Activated effector memory CD4-positive, alpha-beta T cell treated with anti-CD3 and anti-CD28 coated beads, Interleukin-2, amount 50 U/mL, for 16 hours (primary cell): ENCODE measurements at places on chromosomes 7 and 10.

GRCh38 chr7:128783143-128783861 lies 7.7 kb upstream of the OPN1SW start:
- DNase-seq = no peak

DNA sequence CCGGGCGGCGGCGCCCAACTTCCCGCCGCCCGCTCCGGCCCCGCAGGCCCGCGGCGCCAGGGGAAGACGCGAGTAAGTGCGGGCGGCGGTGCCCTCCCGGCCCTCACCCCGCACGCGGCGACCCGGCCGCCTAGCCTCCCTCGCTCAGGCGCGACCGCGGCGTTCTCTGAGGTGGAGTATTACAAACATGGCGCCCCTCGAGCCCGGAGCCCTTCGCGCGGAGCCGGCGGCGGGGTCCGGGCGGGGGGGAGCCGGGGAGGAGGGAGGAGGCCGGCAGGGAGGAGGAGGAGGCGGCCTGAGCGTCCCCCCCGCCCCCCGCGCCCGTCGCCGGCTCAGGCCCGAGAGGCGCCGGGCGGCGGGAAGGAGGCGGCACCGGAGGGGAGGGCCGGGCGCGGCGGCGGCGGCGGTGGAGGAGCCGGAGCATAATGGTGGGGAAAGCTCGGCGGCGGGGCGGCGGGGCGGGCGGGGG lies at the start of gene ZMYND11:
TSS of gene ZMYND11 (plus strand) at position 324 of the 469 bp plus-strand sequence. CDS start 44,558 bp downstream, outside the sequence.
- DNase-seq = peak; percentile 89

DNA sequence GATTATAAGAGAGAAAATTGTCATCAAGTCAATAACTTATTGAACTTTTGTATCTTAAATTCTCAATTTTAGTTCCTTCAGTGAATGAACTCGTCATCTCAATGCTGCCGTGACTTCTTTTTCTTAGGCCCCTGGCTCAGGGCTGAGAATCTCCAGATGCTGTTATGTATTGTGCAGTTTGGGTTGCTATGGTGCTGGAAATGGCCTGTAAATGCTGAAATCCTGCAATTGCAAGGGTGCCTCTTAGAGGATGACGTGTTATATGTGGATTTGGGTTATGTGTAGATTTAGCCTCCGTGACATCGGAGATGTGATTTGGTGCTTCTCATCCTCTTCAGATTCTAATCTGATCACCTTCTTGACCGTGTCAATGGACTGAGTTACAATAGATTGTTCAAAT lies 55.7 kb upstream of the ZRANB1 start:
- no peak for DNase-seq

- no peak for DNase-seq
Observed at GRCh38 chr7:82166260-82167015, 277.1 kb downstream of the CACNA2D1 start.

- DNase-seq = peak; percentile 80
Observed at GRCh38 chr7:39589323-39590111, 23.3 kb downstream of the YAE1 start.

DNA sequence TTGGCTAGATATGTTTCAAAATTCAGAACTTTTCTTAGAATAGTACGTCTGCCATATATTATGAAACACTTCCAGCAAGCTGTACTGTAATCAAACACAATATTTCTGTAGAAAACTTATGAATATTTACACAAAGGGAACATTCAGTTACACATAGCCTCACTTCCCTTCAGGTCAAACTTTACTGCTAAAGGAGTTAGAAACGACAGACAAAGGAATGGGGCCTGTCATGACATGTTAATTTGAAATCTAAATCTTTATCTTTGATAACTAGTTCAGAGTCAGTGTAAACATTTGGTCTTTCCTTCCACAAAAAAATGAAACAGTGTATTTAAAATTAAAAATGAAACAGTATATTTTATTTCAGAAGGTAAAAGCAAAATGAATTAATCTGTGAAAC lies 1.0 kb upstream of the CROT start:
- DNase-seq = no peak

GRCh38 chr7:67343572-67343971 lies 346.9 kb downstream of the TYW1 start:
- no peak for DNase-seq

DNA sequence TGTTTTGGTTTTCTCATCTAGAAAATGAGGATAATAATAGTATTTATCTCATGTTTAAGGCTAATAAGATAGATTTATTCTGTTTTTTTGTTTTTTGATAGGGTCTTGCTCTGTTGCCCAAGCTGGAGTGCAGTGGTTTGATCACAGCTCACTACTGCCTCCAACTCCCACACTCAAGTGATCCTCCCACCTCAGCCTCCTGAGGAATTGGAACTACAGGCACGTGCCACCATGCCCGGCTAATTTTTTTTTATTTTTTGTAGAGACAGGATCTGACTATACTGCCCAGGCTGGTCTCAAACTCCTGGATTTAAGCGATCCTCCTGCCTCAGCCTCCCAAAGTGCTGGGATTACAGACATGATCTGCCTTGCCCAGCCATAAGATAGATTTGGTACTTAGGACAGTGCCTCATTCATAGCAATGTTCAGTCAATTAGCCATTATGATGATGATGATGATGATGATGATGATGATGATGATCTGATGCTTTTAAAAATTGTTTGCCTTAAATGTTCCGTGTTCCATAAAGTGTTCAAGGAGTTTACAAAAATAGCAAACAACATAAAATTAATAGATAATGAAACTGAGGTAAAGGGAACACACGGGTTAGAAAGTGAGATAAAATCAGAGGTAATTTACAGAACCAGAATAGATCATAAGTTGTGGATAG lies 4.6 kb downstream of the WIPF3 start:
- no peak for DNase-seq

DNA sequence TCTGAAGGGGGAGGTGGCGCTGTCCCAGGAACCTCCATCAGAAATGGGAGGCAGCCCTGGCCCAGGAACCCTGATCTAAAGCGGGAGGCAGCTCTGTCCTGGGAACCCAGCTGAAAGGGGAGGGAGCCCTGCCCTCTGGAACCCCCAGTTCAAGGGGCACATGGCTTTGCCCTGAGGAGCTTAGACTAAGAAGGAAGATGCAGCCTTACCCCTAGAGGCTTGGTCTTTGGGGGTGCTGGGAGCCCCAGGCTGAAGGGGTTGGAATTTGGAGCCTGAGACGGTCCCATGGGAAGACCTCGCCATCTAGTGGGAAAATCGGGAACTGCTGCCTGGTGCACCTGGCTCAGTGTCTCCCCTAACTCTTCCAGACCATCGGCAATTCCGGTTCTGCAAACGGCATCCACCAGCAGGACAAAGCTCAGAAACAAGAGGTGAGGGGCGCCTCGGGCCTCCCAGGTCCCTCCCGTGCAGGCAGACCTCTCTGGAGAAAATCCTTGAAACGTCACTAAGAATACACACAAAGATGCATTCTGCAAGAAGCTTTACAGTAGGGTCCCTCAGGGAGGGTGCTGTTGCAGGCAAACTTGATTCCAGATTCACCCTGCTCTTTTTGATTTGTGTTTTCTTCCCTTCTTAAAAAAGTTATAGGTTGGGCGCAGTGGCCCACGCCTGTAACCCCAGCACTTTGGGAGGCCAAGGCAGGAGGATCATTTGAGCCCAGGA lies 52.4 kb upstream of the GTF2IRD1 start:
- DNase-seq = peak; percentile 90

DNA sequence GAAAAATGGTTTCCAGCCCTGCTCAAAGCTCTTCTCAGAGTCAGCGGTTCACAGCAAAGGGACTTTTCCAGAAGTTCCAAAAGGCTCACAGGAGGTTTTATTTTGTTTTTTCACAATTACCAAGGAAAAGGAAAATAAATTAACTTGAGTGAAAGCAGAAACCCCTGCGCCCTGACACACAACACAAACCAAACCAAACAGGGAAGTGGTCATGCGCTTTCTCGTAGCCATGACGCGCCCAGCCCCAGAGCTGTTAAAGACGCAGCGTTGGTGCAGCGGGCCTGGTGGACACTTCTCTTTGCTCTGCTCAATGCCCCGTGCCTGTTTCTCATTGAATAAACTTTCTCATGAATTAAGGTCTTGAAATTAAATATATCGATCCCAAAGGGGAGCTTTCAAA lies 134.4 kb upstream of the LYZL2 start:
- DNase-seq = no peak

DNA sequence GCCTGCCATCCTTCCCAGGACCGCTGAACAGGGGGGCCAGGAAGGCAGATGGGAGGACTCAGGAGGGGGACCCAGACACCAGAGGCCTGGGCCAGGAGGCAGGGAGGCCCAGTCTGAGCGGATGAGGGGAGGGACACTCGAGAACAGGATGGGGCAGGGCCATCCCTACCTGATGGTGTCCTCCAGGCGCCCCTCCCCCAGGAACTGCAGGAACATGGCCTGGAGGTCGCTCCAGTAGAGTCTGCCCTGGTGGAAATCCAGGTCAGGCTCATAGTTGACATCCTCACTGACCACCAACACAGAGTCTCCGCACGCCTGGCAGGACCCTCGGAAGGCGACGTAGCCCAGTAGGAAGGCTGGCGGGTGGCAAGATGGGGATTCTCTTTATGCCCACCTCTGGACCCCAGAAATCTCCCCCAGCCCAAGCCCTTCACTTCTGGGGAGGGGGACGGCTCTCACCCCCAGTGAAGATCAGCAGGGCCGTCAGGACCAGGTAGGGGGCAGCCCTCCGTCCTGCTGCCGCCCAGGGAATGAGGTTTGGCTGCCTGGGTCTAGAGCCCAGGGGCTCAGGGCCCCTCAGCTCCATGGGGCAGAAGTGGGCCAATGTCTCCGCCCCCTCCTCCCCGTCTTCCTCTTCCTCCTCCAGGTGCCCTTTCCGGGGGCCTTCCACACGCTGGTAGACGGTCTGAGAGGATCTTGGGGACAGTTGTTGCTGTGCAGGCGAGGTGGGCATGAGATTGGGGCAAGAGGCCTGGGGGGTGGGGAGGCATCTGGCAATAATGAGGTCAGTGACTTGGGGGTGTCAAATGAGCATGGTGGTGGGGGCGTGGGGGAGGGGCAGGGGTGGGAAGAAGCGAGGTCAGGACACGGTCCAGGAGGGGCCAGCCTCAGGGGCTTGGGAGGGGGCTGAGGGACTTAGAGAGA lies 573 bp downstream of the TFR2 start:
- DNase-seq = no peak

- DNase-seq = no peak
Observed at GRCh38 chr10:113555751-113556150, 2.9 kb downstream of the HABP2 start.

DNA sequence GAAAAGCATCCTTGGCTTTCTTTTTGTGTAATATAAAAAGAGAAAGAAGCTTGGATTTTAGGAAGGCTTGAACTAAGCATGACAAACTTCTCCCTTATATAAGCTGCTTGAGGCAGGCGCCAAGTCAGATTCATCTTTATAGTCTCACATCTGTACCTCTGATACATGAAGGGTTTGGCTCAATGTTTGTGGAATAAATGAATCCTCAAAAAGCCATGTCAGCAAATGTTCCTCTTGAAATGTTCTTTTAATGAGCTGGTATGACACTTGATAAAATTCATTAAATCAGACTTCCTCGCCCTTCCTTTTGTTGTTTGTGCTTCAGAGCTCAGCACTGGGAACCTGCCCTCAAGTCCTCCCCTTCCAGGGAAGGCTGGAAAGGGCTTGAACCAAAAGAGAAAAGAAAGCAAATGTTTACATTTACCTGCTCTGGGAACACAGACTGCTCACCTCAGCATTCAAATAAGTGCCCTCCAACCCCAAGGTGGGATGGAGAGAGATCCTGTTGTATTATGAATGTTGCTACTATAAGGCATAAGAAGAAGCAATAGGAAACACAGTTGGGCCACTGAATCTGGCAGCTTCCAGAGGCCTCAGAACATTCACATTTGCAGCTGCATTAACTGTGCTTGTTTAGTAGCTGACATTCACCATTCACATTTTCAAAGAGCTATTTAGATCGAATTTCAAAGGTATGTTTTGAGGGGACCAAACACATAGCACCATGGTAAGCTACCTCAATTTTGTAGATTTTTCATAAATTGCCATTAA lies 212.6 kb downstream of the CACNA2D1 start:
- DNase-seq = no peak

GRCh38 chr10:31574577-31574976 lies 255.6 kb downstream of the ZEB1 start:
- DNase-seq = no peak

DNA sequence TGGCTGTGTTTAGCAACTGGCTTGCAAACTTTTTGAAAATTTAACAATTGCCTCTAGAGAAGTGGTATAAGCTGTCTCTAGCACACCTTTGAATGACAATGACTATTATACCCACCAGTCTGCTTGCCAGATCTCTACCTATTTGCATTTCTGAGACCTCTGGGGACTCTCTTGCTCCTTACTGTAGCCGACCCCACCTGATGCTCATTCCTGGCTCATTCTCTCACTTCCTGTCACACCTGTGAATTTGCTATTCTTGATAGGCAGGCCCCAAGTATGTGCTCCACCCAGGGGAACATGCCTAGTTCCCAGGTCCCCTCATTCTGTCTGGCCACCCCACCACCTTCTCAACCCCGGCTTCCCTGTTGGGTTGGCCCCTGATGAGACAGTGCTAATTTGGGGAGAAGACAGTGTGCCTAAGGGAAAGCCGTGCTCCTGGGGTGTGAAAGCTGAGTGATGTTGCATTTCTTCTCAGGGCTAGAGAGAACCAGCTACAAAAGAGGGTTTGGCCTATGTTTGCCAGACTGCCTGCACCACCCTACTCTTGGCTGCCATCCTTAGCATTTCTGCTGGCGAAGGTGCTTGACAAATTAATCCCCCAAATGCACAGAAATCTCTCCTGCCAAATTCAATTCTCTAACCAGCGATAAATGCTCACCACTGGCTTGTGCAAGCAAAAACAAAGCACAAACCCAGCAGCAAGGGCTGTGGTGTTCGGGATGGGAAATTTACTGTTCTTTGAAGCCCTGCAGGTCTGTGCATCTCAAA lies 138.2 kb downstream of the RPS24 start:
- no peak for DNase-seq

- DNase-seq = no peak
Observed at GRCh38 chr7:83469076-83469475, 179.9 kb downstream of the SEMA3E start.

DNA sequence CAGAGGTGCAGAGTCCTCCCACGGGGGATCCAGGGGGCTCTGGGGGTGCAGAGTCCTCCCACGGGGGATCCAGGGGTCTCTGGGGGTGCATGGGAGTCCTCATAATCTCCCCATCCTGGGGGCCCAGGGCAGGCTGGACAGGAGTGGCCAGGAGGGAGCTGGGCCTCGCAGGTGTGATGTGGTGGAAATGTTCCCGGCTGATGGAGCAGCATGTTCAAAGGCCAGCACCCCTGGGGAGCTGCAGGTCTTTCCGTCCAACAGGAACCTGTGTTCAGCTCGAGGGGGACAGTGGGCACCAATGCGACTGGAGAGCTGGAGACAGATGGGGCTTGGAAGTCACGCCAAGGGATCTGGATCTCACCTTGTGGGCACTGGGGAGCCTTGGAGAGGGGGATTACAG lies 38.5 kb upstream of the PSMG3 start:
- no peak for DNase-seq

GRCh38 chr10:29209830-29210229 lies 79.0 kb upstream of the LYZL1 start:
- DNase-seq = no peak

DNA sequence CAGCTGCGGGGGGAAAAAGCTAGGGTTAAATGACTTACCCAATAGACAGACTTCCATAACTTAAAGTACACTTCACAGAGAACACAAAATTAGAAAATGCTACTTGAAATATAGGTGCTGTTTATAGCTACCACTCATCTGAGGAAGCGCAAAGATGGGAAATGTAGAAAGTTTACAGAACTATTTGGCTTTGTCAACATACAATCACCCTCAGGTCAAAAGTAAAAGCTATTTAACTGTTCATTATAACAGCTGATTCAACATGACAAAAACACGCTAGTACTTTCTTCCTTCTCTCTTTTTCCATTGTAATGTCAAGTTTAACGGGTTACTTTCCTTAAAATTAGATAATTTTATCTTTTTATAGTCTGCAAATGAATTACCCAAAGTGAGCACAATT lies 51.2 kb downstream of the PUS7 start:
- DNase-seq = no peak

GRCh38 chr10:49010865-49011264 lies 71.2 kb upstream of the LRRC18 start:
- DNase-seq = no peak
